ENCODE measurements at places on chromosomes 7 and 10.

- DNase-seq = peak; percentile 51
Observed at GRCh38 chr7:150897502-150898474, 45.5 kb downstream of the AOC1 start.

DNA sequence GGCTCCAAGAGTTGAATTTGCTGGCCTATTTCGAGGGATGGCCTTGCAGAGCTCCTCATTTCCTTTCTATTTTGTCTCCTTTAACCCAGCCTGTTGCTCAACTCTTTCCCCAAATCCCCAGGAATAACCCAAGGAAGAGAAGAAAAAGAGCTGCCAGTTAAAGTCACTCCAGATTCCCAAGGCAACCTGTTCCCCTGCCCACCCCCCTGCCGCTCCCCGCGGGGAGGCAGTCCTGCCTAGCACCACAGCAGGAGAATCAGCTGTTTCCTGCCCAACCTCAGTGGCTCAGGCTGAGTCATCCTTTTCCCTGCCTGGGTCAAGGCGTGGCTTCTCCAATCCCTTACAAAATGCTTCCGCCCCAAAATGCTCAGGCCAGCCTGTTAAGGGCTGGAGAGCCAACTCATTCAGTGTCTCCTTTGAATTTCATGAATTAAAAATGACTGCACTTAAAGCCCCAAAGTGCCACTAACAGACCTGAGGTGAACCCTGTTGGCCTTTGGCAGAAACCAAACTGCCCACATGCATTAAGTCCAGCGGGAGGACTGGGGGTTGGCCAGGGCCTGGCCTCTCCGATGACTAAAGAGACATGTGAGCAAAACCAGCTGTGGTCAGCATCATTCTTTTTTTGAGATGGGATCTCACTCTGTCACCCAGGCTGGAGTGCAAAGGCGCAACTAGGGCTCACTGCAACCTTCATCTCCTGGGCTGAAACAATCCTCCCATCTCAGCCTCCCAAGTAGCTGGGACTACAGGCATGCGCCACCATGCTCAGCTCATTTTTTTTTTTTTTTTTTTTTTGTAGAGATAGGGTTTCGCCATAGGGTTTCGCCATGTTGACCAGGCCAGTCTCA, 83.2 kb upstream of the KIF5B start:
- DNase-seq = no peak

DNA sequence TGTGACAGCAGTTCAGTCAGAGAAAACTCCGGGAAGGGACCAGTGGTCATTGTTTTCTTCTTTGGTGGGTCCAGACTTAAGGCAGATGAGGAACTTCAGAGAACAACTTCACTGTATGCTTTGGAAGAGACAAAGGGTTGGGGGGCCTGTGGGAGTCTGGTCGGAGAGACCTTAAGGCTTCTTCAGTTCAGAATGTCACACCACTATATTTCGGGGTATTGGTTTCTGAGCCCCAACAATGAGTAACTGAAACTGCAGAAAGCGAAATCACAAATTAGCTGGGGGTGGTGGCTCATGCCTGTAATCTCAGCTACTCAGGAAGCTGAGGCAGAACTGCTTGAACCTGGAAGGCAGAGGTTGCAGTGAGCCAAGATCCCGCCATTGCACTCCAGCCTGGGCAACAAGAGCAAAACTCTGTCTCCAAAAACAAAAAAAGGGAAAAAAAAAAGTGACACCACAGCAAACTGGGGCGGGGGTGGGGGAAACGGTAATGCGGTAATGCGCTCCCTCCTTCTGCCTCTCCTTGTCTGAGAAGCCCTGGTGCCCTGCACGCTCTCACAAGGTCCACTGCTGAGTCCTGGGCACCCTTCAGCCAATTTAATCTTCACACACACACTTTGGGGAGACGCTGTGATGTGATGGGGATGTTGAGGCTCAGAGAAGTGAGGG, 2.2 kb upstream of the ADIRF start:
- peak; percentile 22 for DNase-seq

DNA sequence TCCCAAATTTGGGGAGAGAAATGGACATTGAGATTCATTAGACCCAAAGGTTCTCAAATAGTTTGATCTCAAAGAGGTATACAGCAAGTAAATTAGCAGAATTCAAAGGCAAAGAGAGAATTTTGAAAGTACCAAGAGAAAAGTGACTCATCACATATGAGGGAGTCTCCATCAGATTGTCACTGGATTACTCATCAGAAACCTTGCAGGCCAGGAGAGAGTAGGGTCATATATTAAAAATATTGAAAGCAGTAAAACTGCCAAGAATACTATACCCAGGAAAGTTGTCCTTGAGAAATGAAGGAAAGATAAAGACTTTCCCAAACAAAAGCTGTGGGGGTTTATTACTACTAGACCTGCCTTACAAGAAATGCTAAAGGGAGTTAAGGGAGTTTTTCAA, 140.6 kb downstream of the TMEM168 start:
- no peak for DNase-seq

- no peak for DNase-seq
Observed at GRCh38 chr10:118979661-118980060, 49.9 kb upstream of the NANOS1 start.
